CD8-positive, alpha-beta memory T cell (primary cell): ENCODE measurements at places on chromosomes 12 and 14.

DNA sequence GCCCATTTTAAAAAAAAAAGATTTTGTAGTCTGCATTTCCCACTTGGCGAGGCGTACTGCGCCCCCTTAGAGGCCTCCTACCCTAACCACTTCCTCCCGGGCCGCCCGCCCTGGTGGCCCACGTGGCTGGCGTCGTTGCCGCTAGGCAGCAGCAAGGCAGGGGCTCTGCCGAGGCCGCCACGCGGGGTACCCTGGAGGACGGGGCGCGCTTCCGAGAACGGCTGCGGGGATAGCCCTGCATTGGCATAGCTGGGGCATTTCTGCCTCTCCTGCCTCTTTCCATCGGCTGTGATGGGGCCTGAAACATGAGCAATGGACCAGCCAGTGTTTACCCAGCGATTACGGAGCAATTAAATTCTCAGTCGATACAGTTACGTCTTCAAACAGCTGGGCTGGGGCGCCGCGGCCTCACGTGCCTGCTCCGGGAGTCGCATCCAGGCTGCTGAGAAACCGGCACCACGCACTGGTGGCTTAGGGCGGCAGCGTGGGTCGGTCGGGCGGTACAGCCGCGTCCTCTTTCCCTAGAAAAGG is 38.0 kb downstream of the IQSEC3 start:
- no peak for DNase-seq

DNA sequence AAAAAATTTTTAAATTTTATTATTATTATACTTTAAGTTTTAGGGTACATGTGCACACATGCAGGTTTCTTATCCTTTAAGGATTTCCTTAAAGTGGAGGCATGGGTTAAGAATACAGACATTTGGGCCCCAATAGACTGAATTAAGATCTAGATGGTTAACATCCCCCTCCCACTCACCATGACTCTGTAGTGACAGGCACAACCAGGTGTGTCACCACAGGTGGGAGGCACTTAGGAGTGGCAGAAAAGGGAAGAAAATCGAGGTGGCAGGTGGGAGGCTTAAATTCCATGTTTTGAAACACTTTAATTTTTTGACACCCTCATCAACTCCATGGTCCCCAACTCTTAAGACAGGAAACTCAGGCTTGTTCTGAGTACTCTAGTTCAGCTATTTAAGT is 37.6 kb upstream of the GRIP1 start:
- no peak for DNase-seq

- DNase-seq = no peak
These were observed 2.5 kb downstream of the HNRNPA1 start for GRCh38 chr12:54282949-54283593.

GRCh38 chr14:66405158-66405557 is 81.0 kb upstream of the CCDC196 start:
- DNase-seq = no peak

GRCh38 chr12:48969833-48970701 is 1.5 kb downstream of the WNT10B start:
- peak; percentile 28 for DNase-seq

GRCh38 chr12:9127936-9128663 is 12.4 kb upstream of the A2M start:
- DNase-seq = no peak

DNA sequence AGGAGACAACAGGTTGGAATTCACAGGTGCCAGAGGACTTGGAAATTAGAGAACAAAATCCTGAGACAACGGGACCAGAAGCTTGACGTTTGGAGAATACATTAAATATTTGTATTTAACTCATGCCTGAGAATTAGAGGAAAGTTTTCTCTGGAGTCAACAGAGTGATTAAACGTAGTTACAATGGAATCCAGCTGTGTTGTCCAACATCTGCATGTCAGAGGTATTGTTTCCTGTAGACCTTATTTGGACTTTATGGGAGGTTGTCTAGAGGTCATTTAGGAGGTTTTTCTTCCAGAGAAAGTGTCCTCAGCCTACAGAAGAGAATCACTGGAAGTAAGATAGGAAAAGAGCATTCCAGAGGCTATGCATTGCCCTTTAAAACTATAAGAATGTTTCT is 45.1 kb upstream of the RERGL start:
- DNase-seq = no peak

DNA sequence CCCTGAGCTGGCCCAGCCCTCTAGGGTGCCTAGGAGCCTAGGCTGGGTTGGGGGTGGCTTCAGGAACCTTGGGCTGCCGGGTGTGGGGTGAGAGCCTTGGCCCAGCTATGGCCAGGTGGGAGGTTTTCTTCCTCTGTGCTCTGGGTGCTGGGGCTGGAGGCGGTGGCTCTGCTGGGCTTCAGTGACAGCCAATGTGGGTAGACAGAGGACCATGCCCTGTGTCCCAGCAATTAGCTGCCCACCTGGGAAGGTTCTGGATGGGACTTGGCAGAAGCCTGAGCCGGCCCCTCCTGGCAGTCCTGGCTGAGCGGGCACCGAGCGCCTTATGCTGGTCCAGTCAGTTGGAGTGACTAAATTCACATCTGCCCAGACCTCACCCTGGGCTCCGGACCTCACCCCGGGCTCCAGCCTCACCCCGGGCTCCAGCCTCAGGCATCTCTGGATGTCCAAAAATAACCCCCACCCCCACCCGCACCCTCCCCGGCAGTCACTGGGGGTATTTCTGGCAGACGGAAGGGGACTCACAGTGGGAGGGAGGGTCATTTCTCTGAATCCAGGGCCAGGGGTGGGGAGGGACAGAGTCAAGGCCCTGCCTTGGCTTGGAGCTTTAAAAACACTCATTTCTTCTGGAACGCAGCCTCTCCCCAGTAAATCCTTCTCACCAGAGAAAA is 46.9 kb downstream of the CYP46A1 start:
- no peak for DNase-seq

GRCh38 chr12:76967181-76967885 is 88.5 kb upstream of the CSRP2 start:
- DNase-seq = no peak

GRCh38 chr12:17992002-17992656 is 97.9 kb downstream of the RERGL start:
- DNase-seq = no peak

GRCh38 chr12:7864601-7865150 is 8.0 kb downstream of the SLC2A14 start:
- no peak for DNase-seq

- no peak for DNase-seq
These were observed 20.5 kb downstream of the SARNP start for GRCh38 chr12:55797068-55797467.

DNA sequence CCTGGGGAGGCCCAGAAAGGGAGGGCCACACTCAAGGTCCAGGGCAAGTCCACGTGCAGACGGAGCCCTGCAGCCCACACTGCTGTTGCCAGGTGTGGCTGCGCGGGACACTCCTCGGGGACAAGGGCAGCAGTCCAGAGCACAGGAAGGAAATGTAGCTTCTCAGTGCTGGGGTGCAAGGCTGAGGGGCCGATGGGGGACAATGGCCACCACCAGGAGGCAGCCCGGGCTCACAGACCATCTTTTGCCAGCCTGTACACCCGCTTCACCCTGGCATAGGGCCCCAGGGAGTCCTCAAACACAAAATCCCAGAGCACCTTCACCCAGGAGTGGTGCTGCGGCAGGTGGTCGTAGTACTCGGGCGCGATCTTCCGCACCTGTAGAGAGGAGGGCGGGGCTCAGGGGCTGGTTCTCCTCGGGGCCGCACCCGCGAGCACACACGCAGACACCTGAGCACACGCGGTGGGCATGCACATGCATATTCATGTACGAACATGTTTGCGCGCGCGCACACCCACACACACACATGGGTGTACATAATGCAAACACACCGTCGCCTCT is 12.8 kb downstream of the DEGS2 start:
- DNase-seq = peak; percentile 69

- no peak for DNase-seq
These were observed 112.3 kb downstream of the TTC6 start for GRCh38 chr14:37707716-37708115.

- no peak for DNase-seq
These were observed 166.9 kb upstream of the AVPR1A start for GRCh38 chr12:63317880-63318279.

- DNase-seq = no peak
These were observed 115.3 kb downstream of the IPO8 start for GRCh38 chr12:30580344-30580743.

GRCh38 chr12:63790608-63790945 is 10.9 kb downstream of the RXYLT1 start:
- no peak for DNase-seq

DNA sequence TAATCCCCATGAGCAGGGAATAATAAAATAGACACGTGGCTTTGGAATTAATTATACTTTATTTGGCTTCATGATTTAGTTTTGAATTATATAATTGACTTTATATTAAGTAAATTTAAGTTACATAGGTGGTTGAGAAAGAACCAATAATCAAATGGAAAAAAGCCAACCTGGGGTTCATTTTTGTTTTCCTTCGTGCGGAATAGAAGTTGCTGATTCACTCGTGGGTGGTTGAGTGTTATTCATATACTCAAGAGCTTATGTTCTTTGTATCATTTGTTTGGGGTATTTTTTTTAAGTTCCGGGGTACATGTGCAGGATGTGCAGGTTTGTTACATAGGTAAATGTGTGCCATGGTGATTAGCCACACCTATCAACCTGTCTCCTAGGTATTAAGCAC is 58.0 kb downstream of the ZNF664 start:
- no peak for DNase-seq

DNA sequence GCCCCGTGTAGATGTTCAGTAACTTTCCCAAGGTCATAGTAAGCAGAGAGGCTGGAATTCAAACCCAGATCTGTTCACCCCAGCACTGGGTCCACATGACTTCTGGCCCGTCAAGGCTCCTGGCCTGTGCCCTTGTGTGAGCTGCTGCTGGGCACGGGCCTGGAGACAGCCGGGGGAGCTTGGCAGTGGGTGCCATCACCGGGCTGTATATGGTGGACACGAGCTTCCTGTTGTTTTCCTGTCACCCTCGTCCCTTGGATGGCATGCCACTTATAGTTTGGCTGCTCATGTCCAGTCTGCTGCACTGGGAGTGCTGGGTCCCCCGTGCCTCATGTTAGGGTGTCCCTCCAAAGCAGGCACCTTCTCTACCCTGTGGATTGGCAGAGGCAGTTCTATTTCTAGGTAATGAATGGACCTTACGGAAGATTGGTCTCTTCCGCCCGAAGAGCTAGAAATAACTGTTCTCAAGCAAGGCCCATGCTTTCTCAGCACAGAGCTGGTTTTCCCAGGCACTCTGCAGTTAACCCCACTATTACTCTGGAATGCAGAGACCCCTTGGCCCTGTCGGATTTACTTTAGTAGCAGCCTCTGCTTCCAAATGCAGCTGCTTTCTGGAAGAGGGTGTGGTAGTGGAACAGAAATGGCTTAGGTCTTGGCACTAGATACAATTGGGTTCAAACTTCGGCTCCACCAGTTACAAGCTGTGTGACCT is 44.3 kb downstream of the ELK3 start:
- DNase-seq = no peak

GRCh38 chr12:88693837-88694445 is 113.7 kb upstream of the KITLG start:
- DNase-seq = no peak

DNA sequence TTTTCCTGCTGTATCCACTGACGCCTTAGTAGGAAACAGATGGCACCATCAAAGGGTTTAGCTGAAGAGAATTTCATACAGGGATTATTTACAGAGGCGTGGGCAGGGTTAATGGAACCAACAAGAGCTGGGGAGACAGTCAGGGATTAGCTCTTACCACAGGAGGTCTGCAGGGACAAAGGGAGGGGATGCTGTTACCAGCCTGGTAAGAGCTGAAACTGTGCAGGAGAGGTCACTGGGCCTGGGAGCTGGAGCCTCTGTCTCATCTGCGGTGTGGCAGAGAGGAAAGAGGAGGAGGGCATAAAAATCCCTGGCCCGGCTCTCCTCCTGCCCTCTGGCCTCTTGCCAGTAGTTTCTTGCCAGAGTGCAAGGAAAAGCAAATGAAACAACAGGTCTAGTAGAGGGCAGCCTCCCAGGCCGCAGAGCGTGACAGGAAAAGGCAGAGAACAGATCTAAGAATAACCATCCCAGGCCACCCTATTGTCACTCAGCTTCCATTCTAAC is 18.9 kb upstream of the POC1B start:
- DNase-seq = no peak

DNA sequence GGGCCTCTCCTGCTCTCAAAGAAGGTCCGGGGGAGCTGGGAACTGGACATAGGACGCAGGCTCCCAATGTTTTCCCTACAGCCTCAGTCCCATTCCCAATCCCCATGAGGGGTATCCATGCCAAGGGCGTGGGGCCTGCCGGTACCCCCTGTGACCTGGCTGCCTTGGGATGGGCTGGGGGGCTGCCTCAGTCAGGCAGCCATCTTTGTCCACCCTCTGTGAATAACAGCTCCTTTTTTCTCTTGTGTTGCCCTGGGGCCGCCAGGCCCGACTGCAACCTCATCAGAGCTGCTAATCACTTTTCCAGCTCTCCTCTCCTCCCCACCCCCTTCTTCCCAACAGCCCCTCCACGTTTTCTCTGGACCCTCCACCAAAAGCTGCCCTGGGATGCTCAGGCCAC is 11.2 kb downstream of the FIGNL2 start:
- no peak for DNase-seq

DNA sequence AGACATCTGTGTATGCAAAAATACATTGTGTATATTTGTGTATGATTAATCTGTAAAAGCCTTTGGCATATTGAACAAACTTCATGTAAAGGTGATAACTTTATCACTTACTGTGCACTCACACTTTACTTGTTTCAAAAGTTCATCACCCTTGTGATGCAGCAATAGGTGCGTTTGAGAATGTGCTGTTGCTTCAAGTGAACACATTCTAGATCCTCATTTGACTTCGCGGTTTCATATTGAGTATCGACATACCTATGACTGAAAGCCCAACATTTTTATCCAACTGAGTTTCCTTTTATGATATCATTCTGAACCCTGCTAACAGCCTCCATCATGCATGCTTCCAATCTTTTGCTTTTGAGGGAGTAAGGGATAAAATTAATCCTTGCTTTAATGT is 1086.9 kb downstream of the TMEM121 start:
- DNase-seq = no peak

- DNase-seq = no peak
These were observed 93.7 kb upstream of the EEA1 start for GRCh38 chr12:93022603-93023340.

DNA sequence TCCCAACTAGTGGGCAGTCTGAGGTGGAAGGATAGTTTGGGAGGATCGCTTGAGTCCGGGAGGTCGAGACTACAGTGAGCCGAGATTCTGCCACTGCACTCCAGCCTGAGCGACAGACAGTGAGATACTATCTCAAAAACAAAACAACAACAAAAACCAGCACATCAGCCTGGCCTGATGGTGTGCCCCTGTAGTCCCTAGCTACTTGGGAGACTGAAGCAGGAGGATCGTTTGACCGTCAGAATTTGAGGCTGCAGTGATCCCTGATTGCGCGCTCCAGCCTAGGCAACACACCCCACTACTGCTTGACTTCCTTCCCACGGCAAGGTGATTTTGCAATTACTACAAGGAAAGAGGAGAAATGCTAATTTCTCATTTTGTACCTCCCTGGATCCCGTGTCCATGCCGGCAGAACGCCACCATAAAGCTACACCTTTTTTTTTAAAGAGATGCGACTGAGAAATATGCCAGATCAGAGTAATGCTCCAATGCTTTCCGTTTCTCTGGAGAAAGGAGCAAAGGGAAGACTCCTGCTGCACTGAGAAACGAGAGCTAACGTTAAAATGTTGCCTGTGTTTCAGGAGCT is 672 bp upstream of the SCFD1 start:
- no peak for DNase-seq
